ENCODE measurements at places on chromosomes 6 and 20.

- DNase-seq: no peak
Observed at GRCh38 chr6:165184192-165184979, 125.0 kb downstream of the C6orf118 start.

DNA sequence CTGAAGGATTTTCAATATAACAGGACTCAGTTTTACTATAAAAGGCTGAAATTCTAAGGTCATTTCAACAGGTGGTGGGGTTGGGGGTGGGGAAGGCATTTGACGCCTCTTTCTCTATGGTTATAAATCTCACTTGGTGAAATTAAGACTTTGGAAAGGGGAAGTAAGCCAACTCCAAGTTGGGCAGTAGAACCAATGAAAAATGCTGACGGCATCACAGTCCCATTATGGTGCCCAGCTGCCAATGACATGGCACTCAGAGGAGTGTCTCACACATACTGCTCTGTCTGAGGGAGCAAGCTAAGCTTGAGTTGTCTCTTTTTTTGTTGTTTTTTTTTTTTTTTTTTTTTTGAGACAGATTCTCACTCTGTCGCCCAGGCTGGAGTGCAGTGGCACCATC, 4.7 kb downstream of the SLC16A10 start:
- no peak for DNase-seq

DNA sequence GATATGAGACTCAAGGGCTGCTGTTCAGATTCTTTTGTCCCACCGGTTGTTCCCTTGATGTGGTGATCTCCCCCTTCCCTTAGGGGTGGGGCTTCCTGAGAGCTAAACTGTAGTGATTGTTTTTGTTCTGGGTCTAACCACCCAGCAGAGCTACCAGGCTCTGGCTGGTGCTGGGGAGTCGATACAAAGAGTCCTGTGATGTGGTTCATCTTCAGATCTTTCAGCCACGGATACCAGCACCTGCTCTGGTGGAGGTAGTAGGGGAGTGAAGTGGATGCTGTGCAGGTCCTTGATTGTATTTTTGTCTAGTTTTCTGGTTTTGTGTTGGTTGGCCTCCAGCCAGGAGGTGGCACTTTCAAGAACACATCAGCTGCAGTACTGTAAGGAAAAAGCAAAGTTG, 801.6 kb downstream of the EPHA7 start:
- DNase-seq: no peak

DNA sequence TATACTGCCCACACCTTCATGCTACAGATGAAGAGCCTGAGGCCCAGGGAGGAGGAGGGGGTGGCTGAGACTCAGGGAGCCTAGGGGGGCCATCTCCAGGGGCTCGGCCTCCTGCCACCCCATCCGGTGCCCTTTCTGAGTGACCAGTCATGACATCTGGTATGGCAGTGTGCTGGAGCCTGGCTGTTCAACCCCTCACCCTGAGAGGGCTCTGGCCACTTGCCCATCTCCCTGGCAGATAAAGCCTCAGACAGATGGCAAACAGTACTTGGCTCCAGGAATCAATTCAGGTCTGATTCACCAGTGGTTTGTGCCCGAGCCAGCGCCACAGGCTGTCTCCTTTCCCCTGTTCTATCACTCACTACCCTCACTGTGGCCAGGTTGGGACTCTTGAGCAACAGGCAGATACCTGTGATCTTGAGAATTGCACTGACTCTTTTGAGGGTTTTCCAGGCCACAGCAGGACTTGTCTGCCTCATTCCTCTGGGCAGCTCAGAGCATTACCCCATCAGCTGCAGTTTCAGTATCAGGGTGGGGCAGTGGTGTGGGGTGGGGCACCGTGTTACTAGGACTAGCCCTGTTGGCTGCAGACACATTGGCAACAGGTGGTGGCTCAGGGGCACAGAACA, 22.8 kb downstream of the SRSF3 start:
- no peak for DNase-seq

DNA sequence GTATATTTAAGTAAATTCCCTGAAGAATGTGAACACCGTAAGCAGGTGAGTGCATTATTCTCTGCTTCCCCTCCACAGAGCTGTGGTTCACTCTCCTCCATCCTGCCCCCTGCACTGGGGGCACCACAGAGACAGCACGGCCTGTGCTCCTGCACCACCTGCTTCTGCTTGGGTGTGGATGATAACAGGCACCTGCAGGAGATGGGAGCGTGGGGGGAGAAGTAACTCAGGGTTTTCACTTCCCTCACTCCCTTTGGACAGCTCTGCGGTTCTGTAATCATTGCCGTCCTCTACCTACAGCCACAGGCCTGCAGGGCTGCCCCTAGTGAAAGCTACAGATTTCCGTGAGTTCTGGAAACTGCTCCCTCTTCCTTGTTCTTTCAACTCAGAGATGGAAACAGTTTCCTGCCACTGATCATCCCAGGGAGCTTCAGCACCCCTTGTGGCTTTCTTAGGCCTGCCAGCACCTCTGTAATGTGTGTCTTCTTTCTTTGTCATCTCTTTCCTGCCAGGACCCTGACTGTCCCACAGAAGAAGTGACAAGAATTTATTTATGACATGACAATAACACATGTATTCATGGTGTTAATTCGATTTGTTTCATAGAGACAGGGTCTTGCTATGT, 21.3 kb upstream of the MICB start:
- DNase-seq: no peak

GRCh38 chr6:39945626-39946025, 11.4 kb upstream of the MOCS1 start:
- no peak for DNase-seq

DNA sequence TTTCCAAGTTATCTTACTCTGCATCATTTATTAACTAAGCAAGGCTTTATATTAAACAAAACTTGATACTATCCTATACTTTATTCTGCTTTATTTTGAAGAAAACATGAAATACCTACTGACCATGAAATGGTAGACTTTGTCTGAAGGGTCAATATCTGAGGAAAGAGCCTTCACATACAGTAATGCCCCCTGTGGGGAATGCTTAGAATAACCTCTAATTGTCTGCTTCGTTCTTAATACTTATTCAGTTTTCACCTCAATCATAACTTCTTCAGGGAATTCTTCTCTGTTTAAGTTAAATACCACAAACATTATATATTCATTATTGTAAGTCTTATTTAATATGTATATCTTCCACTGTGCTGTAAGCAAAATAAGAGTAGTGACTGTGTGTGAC, 498.9 kb upstream of the MANEA start:
- no peak for DNase-seq

- peak; percentile 90 for DNase-seq
Observed at GRCh38 chr6:29628419-29629281, 4.3 kb downstream of the GABBR1 start.

DNA sequence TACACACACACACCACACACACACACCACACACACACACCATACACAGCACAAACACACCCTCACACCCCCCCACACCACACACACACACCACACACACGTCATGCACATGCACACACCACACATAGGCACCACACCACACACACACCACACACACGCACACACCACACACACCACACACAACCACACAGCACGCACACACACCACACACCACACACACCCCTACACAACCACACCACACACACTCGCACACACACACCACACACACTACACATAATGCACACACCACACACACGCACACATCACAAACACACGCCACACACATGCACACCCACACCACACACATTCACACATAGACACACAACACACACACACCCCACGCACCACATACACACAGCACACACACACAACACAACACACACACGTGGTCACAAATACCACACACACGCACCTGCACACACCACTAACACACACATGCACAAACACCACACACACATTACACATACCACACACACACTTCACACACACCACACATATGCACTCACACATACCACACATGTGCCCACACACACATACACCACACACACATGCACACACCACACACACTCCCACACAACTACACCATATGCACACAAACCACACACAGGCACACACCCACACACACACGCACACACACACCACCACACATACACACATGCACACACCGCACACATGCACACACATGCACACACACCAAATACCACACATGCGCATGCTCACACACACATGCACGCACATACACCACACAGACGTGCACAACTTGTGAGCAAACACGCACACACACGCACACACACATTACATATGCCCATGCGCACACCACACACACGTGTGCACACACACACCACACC, 9.4 kb upstream of the ACSS1 start:
- DNase-seq: peak; percentile 23

All from spleen (tissue), 13 donors.